ENCODE measurements at places on chromosomes 2 and 18.

- no peak for DNase-seq
Observed at GRCh38 chr2:95057535-95058370, 32.2 kb downstream of the MAL start.

DNA sequence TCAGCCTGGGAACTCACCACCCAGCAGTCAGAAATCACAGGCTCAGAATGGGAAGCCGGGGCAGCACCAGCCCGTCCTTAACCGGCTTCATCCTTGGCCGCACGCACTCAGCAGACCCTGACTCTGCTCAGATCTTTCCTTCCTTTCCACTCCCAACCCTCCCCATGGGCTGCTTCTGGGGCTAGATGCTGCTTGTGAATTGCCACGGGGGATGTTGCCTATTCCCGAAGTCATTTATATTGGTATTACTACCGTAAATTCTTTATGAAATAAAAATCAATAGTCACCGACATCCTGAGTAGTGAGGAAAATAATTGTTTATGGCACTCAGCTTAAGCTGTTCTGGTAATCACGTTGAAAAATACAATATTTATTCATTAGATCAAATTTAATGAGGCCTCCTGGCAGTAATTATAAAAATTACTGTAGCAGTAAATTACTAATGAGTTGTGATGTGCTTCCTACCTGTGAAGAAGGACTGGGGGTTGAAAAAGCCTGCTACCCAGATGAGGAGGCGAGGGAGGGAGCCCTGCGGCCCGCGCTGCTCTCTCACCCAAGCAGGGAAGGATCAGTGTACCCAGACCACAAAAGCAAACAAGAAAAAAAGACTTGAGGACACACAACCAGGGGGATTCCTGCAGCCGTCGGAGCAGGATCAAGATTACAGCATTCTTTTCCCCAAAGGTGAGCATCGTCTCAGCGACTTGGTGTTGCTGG lies 31.5 kb downstream of the CDCA7 start:
- DNase-seq: no peak

DNA sequence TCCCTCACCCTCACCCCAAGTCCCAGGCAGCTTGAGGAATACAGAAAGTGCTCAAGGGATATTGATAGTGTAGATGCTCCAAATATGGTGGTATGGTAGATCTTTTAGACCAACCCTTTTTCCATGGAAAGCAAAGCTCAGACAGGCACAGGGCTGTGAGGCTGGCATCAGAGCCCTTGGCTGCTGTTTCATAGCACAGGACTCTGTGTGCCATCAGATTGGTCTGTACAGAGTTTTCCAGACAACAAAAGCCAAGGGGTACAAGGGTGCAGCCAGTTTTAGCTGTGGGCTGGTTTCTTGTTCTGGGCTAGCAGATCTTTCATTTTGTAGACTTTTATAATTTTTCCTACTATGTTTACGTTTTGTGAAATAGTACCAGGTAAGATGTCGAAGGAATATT lies 296.9 kb upstream of the TNP1 start:
- DNase-seq: no peak

- peak; percentile 75 for DNase-seq
Observed at GRCh38 chr2:10382354-10383061, 65.6 kb downstream of the ODC1 start.

DNA sequence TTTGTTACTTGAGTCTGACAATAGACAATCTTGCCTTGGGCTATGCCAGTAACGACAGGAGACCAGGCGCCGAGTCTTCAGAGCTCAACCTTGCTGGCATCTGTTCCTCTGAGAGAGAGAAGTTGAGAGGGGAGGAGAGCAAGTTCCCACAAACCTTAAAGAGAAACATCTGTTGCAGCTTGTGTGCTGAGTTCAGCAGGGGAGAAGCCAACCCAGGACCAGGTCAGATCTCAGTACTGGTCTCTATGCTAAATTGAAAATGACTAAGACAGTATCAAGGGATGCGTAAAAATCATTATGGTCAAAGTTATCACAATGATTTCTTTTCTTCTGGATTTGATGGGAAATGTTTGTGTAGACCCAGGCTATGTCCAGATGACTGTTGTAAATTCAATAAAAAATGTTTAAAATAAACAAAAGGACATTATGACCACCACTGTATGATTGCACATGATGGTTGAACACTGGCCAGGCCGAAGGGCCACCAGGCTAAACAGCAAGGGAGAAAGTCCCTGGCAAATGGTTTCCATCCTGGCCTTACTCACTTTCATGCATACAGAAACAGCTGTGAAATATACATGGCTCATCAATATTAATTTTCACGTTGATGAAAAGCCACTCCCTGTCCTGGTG lies 100.3 kb upstream of the PMAIP1 start:
- peak; percentile 9 for DNase-seq

- DNase-seq: no peak
Observed at GRCh38 chr18:79775441-79776221, 22.1 kb upstream of the KCNG2 start.

DNA sequence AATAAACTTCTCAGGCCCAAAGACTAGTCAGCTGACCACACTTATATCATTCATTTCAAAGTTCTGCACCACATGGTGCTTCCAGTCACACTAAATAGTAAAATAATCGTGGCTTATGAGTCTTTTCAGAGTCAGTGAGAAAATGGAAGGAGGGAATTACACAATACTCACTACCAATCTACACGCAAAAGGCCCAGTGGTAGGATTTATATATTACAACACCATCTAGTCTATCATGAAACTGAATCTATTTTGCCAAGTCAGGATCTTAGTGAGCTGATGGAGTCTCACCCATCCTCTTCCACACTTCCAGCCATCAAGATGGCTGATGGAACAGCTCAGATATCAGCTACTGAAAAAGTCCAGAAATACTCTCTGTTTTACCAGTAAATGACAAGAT lies 21.9 kb downstream of the INO80D start:
- DNase-seq: no peak
